ENCODE measurements at places on chromosomes 6 and 20.
A peak's percentile ranks its signal among the peaks of the same experiment; 100 is the strongest.

- DNase-seq, result no peak
Measured at GRCh38 chr20:46704714-46705377, 4.6 kb upstream of the SLC2A10 start.

GRCh38 chr20:2382833-2383232 is 2.1 kb downstream of the TGM6 start:
- DNase-seq, result no peak

DNA sequence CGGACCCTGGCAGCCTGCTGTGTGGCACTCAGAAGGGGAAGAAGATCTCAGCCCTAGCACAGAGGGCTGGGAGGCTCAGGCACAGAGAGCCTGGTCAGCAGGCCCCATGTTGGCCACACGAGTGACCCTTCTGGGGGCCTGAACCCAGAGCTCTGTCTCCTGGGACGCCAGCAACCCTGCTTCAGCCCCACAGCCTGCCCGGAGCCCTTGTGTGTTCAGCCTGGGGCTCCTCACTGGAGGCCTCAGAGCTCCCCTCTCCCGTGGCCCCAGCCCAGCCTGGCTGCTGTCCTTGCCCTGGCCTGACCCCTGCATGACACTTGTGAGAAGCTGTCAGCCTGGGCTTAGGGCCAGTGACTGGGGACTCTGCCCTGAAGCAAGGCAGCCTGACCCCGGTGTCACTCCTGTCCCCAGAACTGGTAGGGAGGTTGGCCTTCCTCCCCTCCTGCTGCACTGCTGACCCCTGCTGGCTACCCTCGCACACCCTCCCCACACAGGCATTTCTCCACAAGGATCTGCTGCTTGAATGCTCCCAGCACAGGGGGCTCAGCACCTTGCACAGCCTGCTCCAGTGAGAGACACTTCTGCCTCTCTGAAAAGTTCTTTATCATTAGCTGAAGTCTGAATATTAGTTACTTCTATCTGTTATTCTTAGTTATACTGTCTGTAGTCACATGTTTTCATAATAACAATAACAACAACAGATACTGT is 15.4 kb upstream of the IP6K3 start:
- no peak for DNase-seq

GRCh38 chr6:36677753-36678487 is 594 bp upstream of the CDKN1A start:
- no peak for DNase-seq

DNA sequence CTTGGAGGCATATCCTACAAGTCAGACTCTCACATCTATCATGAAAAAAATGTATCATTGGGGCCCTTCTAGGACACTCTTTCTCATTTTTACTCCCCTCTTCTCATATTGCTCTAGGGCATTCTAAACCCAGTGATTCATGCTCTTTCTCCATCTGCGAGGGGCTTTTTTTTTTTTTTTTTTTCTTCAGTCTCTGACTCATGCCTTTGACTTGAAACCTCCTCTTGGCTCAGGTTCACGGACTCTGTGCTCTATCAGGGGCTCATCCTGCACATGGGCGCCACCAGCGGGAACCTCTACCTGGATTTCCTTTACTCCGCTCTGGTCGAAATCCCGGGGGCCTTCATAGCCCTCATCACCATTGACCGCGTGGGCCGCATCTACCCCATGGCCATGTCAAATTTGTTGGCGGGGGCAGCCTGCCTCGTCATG is 17.8 kb downstream of the SLC22A1 start:
- peak; percentile 82 for DNase-seq

DNA sequence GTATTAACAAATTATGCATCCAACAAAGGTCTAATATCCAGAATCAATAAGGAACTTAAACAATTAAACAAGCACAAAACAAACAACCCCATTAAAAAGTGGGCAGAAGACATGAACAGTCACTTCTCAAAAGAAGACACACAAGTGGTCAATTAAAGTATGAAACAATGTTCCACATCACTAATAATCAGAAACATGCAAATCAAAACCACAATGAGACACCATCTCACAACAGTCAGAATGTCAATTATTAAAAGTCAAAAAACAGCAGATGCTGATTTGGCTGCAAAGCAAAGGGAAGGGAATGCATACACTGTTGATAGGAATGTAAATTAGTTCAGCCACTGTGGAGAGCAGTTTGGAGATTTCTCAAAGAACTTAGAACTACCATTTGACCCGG is 129.3 kb downstream of the PFDN4 start:
- no peak for DNase-seq

GRCh38 chr6:155980014-155980767 is 524.6 kb upstream of the NOX3 start:
- no peak for DNase-seq

DNA sequence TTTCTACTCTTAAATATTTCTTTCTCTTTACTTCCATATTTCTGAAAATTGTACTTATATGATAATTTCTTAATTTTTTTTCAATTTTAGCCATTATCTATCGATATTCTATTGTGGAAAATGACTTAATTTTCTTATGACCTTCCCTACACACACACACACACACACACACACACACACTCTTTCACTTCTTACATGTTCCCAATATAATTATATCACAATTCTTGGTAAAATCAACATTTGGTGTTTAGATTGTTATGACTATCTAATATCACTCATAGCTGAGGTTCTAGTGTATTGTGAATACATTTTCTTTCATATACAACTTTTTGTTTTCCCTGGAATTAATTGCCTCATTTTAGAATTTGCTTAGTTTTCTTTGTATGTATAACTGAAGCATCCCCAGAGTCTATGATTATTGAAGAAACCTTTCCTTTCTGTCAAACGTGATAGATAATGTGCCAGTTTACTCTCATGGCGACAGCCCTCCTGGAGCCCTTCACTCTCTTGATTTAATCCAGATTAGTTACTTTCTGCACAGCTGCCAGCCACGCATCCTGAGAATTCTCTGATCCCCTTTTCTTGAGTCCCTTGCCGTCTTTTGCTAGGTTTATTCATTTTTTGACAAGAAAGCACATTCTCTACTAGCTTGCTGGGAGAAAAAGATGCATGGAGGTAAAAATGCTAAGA is 63.4 kb downstream of the RNF182 start:
- DNase-seq, result no peak

GRCh38 chr6:7697820-7698623 is 27.9 kb upstream of the BMP6 start:
- DNase-seq, result peak; percentile 42

DNA sequence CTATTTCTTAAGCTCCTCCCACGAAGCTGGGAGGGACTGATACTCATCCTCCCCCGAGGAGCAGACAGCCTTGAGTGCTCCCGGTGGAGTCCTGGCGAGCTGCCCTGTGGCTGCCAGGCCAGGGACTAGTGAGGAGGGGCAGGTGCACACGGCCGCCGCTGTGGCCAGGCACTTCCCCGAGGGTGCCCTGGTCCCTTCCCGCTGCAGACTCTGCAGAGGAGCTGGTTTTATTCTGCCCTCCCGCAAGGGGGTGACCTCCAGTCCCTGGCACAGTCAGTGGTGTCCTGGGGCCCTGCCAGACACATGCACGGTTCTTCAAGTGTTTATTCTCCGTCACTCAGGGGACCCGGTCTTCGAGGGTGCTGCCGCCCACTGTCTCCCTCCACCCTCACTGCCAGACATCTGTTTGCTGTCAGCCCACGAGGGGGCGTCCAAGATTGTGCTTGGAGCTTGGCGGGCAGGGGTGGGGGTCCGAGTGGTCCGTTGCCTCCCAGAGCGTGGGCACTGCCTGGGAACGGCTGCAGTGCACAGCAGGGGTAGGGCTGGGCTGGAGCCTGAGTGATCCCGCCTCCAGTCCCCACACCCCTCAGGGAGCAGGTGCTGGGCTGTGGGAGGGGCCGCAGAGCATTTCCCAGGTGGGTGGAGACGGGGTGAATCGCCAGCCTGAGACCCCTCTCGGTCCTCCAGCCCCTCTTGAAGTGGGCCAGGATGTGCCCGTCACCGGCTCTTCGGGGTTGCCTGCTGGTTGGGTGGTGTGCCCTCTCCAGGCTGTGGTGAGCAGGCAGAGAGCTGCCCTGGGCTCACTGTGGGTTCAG is 3.1 kb upstream of the CABLES2 start:
- no peak for DNase-seq

- DNase-seq, result no peak
Measured at GRCh38 chr20:10313701-10314100, 95.1 kb downstream of the SNAP25 start.

GRCh38 chr20:44091026-44091425 is 96.0 kb downstream of the JPH2 start:
- DNase-seq, result no peak

Data from HFF-Myc (cell line).